ENCODE measurements at places on chromosomes 1 and 21.

DNA sequence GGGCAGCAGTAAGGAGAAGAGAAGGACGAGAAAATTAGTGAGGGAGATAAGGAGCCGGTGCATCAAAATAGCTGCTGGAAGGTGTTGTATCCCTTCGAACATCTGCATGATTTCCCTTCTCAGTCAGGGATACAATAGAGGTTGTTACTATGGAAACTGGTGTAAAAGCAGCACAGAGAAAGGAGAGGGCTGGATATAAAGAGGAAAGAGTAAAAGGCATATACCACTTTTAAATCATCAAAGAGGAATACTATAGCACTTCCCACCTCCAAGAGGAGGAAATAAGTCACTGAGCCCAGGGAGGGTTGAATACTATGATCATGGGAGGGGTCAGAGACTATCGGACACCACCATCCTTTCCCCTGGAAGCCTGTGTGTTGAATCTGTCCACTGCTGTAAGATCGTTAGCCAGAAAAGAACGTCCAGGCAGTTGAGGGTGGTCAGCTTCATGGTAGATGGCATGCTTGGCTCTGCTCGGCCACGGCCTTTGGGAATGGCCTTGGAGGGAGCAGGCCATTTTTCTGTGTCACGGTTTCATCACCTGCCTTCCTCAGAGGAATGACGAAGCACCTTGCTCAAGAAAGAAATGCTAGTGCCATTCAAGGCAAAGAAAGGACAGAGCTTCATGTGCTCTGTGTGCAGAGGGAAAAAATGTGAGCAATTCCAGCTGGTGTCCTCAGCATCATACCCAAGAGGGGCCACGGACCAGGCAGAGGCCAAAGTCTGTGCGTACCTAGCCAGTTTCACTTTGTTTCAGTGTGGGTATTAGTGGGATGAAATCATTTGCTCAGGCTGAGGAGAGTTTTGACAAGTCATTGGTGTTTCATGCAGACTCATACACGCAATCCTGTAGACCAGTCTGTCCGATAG, 64.2 kb downstream of the IRF2BP2 start:
- DNase-seq = no peak

DNA sequence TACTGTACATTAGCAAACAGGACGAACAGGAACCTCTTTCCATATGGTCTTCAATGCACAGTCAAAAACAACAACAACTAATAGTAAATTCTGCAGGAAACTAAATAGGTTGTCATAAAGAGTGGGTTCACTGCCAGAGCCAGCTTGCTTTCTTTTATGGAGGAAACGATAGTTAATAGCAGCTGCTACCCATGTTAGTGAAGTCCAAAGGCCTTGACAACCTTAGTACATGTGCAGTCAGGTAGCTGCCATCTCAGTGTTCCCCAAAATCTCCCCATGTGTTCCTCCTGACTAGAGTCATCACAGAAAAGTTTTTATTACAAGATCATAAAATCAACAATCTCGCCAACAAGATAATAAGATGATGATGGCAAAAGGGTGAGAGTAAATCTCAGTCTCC, 16.6 kb upstream of the ADORA3 start:
- no peak for DNase-seq

DNA sequence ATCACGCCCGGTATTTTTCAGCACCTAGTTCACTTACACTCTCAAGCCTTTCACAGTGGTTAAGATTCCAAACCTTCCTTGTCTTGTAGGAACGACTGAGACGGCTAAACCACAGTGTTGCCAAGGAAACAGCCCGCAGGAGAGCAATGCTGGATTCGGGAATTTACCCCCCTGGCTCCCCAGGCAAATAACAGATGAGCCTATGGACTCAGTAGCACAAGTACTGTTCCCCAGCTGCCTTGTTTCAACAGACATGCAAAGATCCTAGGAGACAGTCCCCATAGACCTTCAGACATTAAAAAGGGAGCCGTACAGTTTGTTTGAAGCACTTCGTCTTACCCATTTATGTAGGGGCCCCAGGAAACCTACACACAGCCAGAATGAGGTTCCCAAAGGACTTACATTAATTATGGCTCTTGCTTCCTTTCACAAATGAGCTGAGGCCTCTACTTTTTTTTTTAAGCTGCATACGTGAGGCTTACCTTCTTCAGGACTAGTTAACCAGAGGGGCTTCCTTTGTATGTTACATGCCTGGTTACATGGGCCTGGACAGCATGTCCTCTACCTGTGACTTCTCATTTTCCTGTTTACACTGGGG, 2.7 kb downstream of the SNAPIN start:
- no peak for DNase-seq

DNA sequence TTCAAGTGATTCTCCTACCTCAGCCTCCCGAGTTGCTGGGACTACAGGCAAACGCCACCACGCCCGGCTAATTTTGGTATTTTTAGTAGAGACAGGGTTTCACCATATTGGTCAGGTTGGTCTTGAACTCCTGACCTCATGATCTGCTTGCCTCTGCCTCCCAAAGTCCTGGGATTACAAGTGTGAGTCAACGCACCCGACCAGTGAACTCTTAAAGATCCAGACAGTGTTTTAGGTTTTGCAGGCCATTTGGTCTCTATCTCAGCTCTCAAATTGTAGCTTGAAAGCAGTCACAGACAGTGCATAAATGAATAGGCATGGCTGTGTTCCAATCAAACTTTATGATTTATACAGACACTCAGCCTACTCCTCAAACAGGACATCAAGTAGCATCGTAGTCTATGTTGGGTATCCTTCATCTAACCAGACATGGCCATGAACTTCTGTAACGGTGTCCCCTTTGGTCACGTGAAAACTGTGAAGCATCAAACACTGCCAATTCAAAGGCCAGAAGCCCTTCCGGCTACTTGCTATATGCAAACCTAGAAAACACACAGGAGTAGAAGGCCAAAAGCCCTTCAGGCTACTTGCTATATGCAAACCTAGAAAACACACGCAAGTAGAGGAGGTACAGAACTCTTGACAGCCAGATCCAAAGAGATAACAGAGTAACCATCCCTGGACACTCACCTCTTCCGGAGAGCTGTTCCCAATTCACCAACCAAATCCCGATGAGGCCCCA, 3.1 kb downstream of the FUCA1 start:
- no peak for DNase-seq

GRCh38 chr1:15948091-15948591, 27.8 kb downstream of the ZBTB17 start:
- DNase-seq = no peak

DNA sequence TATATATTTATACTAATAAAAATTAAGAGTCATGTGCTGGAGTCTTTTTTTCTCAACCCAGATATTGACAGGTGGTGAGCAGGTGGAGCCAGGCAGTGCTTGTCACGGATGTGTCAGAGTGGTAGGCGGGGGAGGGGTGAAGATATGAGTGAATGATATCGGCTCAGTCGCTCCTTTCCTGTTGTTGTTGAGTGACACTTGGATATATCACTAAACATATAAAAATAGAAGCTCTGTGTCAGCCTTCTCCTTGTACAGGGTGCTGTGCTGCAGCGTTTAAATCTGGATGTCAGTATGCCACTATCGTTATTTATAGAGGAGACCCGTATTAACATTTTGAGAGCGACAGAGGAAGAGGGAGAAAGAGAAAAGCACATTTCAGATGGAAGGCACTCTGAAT, 339.6 kb downstream of the NUF2 start:
- DNase-seq = peak; percentile 4

GRCh38 chr1:219422811-219423598, 189.9 kb downstream of the ZC3H11B start:
- DNase-seq = no peak

DNA sequence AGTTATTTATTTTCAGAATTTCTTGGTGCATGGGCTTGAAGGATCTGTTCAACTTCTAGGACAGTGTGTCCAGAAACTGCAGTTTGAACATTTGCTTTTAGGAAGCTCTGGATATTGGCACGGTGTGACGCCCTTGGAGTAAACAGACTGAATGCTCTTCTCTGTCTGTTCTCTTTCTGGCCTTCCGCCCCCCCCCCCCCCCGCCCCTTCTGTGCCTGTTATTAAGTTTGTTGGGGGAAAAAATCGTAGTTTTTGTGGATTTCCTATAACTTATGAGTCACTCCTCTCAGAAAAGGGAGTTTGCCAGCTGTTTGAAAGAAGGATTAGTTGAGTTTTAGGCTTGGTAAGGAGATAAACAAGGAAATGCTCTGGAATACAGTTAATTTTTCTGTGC, 1.2 kb downstream of the KCTD3 start:
- peak; percentile 38 for DNase-seq

DNA sequence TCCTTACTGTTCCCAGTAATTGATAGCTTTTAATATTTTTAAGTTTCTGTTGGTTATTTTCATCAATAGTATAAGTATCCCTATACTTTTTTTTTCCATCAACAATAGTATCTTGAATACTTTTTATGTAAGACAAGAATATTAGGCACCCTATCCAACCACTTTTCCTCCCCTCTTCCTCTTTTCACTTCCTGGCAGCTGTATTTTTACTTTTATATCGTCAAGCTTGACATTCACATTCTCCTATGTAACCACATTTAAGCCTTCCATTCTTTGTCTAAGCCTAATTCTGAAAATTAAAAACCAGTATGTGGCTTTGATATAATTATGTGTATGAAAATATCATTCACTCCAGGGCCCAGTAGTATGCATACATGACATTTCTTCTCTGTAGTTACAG, 9.3 kb downstream of the TMEM39B start:
- no peak for DNase-seq

DNA sequence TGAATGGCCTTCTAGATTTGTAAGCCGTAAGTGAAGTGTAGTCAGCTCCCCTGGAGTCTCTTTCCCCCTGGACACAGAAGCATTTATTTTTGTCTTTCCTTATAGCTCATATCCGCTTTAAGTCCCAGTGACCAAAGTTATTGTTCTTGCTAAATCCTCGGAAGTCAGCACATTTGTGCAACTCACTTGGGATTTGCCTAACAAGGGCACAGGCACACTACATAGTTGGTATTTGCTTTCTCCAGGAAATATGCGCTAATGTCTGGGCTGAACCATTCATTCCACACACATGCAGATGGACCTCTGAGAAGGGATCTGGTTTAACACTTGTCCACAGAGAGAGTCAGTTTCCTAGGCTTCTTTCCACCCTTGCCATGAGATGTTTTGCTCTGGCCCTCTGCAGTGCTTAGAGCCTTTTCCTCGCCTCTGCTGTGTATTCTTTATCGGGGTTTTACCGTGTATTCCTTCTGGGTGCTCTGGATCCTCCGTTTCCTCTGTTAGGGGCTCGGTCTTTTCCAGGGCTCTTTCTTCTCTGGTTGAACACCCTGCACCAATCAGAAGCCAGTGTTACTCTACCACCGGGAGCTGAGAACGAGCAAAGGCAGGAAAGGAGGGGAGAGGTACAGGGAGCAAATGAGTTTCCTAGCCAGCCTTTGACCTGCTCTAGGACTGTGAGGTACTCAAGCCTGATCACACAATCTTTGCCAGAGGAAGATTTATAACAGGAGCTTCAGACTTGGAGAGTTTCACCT, 72.4 kb downstream of the ABCA4 start:
- DNase-seq = no peak

Measured in hypothalamus (tissue), 51 donors.